ENCODE measurements at places on chromosomes 6 and 20. TPM values are rescaled to one million over a fixed set of nuclear protein-coding genes. Genes with fewer than 3 reads are reported as not detected.

BMP5 gene
- total RNA-seq, result not detected

ARMC2 gene
- 0.64 TPM for total RNA-seq

LIME1 gene
- total RNA-seq, result 1.5 TPM

CCN2 gene
- total RNA-seq, result 178 TPM

AGER gene
- total RNA-seq, result 0.39 TPM

C20orf144 gene
- total RNA-seq, result under 0.01 TPM

NKX2-2 gene
- total RNA-seq, result not detected

GABRR1 gene
- not detected for total RNA-seq

PPP1R3G gene
- total RNA-seq, result 0.89 TPM

C20orf202 gene
- total RNA-seq, result under 0.01 TPM

RARS2 gene
- total RNA-seq, result 33.5 TPM

MAP3K7 gene
- total RNA-seq, result 19.8 TPM

GRCh38 chr20:32574296-32575226, 10.6 kb downstream of the NOL4L start:
- peak; percentile 37 for DNase-seq

GRCh38 chr6:11784341-11784740, 5.7 kb upstream of the ADTRP start:
- DNase-seq, result no peak

DNA sequence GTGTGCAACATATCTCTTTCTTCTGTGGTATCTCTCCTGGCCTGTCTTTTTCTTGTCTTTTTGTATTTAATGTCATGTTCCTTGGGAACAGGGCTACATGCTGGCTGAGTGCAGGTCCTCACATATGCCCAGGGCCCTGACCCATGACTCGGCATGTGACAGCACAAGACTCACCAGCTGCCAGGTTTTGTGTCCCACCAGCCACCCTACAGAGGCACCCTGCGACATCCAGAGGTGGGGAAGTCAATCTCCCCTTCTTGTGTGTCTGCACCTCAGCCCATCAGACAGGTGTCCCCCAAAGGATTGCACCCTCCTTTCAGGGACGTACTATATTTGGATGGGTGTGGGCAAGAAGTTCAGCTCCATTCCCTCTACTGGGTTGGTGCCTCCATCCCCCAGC, 576.3 kb downstream of the RNF144B start:
- DNase-seq, result no peak

DNA sequence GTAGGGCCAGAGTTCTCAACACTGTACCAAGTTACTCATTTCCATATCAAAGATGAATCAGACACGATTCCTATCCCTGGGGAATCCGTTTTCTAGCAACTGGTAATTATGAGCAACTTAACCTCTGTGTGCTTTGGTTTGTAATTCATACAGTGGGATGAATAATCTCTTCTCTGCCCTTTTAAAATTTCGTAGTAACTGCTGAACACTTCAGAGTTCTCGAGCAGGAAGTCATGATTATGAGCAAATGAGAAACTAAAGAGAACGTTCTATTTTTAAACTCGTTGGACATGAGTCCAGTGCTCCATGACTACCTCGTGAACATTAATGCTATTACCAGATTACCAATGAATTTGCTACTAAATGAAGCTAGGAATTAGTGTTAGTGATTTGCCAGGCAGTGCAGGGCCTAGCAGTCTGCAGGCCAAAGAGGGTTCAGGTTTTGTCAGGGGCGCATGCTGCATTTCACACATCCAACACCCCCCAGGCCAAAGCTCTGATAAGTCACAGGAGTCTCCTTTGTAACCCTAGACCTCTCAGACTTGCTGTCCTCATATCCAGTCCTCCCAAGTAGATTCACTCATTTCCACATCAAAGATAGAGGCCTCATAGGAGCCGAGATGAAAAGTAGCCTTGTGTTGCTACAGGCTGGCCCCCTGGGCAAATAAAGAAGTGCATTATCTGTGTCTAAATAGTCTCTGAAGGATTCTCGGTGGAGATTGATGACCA, 45.8 kb upstream of the VSTM2L start:
- no peak for DNase-seq

DNA sequence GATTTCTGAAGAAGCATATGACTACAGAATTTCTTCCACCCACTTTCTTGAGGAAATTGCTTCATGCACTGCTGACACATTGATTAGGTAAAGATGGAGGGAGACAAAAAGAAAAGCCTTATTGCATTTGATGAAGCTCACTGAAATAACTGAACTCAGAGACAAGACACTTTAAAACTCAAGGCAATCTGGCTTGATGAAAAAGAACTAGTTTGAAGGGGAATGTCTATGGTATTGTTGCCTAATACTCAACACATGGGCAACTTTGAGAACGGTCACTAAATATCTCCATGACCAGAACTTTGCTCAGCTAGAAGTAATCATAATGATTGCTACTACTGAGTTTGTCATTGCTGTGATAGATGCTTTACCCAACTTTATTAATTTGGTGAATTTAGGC, 38.1 kb downstream of the HTR1B start:
- no peak for DNase-seq

DNA sequence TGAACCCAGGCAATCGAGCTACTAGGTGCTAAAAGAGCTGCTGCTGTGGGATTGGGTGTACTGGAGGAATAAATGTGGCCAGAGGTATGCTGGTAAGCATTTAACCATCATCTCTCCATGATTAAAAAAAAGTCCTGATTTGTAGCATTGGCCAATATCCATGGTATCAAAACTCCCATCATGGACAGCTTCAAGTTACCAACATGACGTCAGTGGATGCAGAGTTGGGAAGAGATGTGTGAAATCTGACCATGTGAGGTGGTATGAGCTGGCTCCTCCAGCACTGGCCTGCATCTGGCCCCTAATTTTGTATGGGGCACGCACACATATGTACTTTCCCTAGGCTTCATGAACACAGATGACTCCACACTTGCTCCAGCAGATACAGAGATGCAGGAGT, 11.7 kb downstream of the BPIFB4 start:
- DNase-seq, result no peak

DNA sequence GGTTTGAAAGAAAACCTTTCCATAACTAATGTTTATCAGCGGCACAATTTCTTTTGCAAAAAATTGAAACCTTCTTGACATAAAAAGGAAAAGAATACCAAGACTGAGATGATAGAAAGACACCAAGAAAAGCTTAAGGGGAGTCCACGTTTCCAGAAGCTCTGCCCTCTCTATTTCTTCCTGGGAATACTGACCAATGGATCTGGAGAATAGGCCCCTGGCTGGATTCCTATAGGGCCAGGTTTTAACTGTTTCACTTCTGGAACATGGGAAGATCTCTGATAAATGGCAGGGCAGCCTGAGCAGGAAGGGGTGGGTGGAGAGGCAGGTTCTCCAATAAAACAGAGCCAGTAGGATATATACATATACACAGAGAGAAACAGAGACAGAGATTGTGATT, 413.4 kb upstream of the JARID2 start:
- DNase-seq, result no peak

DNA sequence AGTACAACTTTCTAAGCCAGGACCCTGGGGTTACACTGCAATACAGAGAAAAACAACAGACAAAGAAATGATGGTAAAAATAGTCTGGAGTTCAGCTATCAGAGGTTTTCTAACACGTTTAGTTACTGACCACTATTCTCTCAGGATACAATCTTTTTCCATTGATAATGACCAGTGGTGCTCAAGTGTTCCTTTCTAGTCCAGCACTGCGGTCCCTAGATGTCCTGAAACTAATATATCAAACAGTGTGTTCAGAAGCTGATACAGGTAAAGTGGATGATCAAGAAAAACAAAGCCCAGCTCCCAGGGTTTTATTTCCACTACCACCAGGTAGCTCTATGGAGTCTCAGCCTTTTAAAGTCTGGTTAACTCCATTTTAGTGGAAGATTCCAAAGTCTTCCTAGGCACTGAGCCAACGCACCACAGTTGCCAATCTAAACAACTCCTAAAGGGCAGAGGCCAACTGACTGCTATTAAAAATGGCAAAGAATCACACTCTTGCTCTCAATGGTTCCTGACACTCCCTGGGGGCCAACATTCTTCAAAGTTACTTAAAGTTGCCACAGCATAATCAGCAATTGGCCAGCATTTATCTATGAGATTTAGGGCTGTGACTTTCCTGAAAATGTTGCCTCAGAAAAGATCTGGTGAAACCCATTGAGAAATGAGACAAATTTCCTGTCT, 38.2 kb downstream of the DZANK1 start:
- peak; percentile 14 for DNase-seq

DNA sequence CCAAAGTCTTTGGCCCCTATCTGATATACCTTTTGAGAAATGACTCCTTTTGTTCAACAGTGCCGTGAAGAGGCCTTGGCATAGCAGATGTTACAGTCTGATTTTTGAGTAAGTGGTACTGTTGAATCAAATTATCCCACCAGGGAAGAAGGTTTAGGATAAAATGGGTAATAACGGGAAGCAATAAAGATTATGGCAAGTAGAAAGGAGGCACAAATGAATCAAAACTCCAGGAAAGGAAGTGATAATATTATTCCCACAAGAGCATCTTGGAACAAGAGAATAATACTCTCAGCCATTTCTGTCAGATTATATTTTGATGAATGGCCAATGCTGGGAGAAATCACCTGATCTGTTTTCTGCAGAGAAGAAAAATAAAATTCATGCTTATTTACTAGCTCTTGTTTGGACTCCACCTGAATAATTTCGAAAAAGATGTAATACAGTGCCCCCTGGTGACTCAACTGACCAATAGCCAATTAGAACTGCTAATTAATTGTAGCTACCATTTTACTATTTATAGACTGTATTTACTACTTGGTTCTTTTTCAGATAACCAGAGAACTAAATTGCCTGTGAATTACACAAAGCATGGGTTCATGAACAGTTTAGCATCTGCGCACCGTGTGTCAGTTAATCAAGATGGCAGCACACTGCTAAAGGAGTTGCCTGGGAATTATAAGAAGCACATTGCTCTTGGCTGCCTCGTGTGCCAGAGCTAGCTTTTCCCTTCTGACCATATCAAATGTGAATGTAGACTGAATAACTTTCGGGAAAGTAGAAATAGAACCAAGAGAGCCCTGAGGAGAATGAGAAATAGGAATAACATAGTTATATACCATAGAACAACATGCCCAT, 78.5 kb upstream of the TRDN start:
- DNase-seq, result peak; percentile 10

- no peak for DNase-seq
Observed at GRCh38 chr20:31723069-31723318, 326 bp upstream of the BCL2L1 start.

DNA sequence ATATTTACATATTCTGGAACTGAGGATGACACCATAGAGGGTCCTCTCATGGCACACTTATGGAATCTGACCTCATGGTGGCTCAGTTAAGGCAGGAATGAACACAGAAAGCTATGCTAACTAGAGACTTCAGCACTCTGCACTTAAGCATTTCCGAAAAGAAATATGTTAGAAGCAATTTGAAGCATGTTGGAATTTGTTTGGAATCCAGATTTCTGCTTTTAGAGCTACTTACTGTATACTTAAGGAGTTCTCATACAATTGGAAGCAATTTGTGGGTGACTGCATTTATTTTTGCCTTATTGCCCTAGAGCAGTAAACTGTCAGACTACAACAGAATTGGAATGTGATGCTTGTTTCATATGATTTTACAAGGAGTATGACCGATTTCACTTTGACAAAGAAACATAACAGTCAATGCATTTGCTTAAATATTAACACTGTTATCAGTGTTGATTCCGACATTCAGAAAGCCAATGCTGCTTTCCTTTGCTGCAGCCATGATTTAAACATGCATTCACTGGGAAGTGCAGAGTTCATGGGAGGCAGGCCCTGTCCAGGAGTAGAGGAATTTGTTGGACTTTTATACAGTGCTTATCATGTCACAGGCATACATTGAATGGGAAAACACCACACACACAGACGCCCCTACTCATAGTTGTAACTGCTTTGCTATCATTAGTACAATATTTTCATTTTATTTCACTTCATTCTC, 244.4 kb downstream of the SAMD5 start:
- no peak for DNase-seq

DNA sequence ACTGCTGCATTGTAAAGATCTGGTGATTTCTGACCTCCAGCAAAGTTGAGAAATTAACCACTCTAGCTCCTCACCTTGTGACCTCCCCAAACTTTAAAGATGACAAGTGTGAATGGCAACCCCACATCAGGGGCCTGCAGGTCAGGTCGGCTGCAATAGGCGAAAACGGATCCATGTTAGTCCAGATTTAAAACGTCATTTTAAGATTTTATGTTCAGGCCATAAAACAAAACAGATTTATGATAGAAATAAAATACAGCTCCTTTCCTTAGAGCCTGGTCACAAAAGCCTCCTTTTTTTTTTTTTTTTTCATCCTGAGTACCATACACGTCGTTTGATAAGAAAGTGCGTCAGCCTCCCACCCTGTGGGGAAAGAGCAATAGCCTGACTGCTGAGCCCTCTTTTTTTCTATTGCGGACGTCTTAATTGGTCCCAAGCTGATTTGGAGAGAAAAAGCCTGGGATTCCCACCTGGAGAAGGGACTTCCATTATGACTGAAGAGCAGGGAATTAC, 519.2 kb upstream of the NOX3 start:
- DNase-seq, result no peak

DNA sequence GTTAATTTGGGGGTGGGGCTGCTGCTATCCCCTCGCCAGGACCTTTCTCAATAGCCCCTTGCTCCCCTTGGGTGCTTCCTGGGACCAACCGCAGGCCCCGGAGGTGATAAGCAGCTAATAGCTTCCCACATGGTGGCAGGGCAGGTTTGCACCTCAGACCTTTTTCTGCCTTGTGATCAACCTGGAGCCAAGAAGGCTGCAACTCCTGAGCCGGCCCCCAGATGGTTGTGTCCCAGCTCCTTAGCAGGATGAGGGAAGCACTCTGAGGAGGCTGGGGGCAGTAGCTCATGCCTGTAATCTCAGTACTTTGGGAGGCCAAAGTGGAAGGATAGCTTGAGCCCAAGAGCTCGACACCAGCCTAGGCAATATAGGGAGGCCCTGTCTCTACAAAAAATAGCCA, 85.5 kb downstream of the BMP7 start:
- DNase-seq, result no peak

GRCh38 chr6:162306616-162307015, 420.9 kb downstream of the PRKN start:
- DNase-seq, result no peak

DNA sequence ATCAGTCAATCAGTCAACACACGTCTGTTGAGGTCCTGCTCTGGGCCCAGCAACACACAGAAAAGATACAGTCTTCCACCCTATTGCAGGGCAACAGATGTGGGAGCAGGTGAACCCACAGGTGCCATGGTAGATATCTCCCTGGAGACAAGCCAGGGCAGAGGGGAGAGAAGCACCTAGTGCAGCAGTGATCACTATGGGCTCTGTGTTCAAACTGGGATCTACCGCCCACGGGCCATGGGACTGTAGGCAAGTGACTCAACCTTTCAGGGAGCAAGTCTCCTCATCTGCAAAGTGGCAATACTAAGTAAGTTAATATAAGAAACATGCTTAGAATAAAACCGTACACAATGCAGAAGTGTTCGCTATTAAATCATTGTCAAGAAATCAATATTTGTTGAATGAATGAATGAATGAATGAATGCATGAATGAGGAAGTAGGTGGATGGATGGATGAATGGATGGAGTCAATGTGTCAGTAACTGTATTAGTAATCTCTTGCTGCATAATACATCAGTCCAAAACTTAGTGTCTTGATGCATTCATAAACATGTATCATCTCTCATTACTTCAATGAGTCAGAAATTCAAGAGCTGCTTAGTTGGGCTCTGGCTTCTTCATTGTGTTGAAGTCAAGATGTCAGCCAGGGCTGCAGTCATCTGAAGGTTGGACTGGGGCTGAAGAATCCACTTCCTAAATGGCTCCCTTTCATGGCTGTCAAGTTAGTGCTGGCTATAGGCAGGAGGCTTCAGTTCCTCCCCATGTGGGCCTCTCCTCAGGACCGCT, 31.9 kb upstream of the NFATC2 start:
- no peak for DNase-seq

GRCh38 chr20:57128044-57128757, 138.2 kb downstream of the BMP7 start:
- DNase-seq, result no peak
